ENCODE measurements at places on chromosomes 6 and 20.

DNA sequence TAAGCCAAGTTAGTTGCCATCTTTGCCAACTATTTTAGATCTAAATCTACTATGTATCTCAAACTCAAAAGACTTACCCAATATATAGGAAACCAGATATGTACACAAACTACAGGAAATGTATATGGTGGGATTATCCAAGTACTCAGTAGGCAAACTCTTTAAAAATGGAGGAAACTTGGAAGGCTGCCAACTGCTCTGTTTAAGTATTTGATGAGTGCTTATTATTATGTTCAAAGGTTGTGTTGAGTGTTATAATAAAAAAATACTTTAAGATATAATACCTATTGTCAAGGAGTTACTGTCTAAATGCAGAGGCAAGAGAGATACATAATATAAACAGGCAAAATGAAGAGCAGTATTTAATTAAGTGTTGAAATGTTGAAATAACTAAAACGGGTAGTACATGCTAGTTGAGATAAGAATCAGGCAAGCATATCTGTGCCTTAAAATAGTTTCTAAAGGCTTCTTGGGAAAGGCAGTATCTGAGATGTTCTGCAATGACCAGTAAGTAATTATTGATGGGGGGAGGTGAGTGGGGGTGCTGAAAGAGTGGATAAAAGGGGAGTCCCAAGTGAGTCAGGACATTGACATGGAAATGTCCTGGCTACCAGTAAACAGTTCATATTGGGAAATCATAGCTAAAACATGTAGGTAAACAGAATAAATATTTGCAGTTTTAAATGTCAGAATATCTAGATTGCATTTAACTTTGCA, 6.5 kb upstream of the DST start:
- DNase-seq: no peak

DNA sequence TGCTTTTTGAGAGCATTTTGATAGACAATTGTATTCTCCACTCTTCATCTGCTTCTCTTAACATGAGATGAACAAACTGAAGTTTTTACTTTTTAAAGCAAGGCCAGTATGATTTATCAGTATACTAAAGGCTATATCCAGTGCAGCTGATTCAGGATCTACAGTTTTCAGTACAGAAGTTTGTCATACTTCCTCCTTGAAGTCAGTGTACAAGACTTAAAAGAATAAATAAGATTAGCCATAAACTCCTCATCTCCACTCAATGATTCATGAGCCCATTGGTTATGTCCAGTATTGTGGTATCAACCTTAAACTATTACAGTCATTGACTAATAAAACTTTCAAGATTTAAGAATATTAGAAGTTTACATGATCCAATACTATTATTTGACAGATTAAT, 374.8 kb upstream of the EPHA7 start:
- DNase-seq: no peak

DNA sequence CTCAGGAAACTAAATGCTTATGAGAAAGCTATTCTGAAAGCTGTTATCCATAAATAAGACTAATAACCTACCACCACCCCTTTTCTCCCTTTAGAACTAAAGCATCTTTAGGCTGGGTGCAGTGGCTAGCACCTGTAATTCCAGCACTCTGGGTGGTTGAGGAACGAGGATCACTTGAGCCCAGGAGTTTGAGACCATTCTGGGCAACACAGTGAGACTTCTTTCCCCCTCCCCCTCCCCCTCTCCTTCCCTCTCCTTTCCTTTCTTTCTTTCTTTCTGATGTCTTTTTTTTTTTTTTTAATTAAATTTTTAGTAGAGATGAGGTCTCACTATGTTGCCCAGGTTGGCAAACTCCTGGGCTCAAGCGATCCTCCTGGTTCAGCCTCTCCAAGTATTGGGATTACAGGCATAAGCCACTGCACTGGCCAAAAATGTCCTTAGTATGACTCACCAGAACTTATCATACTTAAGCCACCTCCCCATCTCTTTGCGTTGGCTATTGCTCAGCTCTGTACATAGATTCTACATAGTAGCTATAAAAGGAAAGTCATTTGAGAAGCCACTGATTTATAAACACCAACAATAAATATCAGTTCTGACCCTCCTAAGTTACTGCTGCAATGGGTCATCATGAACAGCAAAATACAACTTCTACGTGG, 54.8 kb upstream of the SPDEF start:
- no peak for DNase-seq

DNA sequence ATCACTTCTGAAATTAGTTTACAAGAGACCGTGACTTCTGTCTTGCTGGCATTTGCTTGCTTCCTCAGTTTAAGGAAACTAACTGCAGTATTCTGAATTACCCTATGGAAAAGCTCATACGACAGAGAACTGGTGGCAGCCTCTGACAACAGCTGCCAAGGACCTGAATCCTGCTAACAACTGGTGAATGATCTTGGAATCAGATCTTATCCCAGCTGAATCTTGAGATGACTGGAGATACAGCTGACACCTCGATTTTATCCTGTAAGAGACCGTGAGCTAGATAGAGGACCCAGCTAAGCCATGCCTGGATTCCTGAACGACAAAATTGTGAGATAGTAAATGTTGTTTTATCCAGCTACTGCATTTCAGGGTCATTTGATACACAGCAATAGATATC, 202.3 kb downstream of the OGFRL1 start:
- no peak for DNase-seq
